ENCODE measurements at places on chromosomes 6 and 20.

DNA sequence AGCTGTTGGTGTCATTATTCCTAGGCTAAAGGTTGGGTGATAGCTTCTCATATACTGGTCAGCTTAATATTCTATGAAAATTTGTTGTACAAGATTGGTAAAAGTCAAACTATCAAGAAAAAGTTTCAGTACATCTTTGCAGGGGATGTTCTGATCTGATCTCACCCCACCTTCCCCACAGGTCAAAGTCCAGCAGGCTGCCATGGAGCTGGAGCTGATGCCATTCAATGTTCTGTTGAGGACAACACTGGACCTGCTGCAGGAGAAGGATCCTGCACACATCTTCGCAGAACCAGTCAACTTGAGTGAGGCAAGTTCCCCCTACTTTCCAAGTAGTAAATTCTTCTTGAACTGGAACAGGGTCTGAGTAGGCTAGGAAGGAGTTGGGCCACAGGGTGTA, 13.1 kb downstream of the BRPF3 start:
- DNase-seq, result no peak

- no peak for DNase-seq
Observed at GRCh38 chr6:21732731-21733130, 139.2 kb downstream of the SOX4 start.

DNA sequence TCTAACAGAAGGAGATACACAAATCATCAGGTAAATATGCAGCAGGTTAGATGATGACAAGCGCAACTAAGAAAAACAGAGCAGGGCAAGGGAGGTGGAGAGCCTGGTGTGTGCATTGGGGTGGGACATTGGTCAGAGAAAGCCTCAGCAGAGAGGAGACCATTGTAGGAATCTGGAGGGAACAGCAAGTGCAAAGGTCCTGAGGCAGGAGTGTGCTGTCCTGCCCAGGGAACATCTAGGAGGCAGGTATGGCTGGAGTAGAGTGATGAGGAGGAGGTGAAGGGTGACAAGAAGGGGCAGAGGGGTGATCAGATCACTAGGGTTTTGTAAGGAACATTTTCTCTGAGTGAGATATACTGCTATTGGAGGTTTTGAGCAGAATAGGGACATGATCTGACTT, 90.1 kb downstream of the NCR2 start:
- DNase-seq, result no peak

DNA sequence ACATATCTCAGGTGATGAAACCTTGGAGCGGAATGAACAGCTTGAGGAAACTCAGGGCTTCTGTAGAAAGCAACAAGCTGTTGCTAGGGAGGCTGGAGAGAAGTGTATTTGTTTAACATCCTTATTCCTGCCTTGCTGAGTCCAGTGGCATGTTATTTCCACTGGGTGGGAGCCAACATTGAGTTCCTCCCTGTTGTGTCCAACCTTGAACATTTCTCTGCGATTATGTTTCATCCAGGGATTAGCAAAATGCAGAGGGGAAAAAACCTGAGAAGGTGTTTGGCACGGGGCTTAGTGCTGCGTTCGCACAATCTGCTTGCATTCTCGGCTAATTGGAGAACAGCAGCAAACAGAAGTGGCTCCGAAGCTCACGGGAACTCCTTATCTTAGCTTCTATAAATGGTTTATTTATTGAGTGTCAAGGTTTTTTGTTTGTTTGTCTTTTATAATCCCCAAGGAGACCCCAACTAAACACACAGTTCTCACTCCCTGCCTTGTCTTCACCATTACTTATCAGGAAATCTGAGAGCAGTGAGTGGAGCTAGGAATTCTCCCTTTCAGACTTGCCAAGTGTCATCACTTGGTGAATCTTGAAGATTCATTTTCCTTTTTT, 412.8 kb downstream of the CDC5L start:
- no peak for DNase-seq

DNA sequence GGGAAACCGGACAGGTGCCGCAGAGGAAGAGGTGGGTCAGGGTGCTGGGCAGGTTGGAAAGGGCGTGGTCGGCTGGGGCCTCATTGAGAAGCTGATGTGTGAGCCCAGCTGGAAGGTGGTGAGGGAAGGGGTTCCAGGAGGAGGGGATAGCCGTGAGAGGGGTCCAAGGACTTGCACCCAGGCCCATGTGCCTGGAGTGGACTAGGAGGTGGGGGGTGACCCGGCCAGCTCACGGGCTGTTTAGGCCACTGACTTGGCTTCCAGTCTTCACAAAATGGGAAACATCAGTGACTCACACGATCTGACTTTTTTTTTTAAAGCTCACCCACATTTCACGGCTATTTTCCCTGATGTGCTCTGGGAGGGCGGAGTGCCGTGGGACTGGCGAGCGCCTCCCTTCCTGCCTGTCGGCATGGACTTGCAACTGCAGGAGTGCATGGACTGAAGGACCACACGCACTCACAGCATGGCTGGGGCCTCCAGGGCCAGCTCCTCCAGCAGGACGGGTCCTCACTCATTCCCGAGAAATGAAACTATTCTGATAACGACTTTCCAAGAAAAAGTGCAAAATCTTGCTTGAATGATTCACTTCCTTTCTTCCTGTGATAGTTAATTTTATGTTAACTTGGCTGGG, 13.5 kb upstream of the PDE10A start:
- no peak for DNase-seq
